ENCODE measurements at places on chromosomes 3 and 15. TPM values are rescaled to one million over a fixed set of nuclear protein-coding genes. Genes with fewer than 3 reads are reported as not detected.

The ANKRD63 gene
- 0.04 TPM for polyA plus RNA-seq

GRCh38 chr3:120331076-120331475 lies 18.1 kb downstream of the LRRC58 start:
- peaks cover 2% of the 10 kb centered on the region for H3K36me3 ChIP-seq
- DNase-seq, result no peak
- no peaks in the 10 kb centered on the region for H3K27me3 ChIP-seq
- H3K4me3 ChIP-seq, result no peak overlapping the region

- H3K27ac ChIP-seq, result no peak overlapping the region
- H3K4me1 ChIP-seq, result no peaks in the 10 kb centered on the region
- H3K27me3 ChIP-seq, result no peaks in the 10 kb centered on the region
- H3K36me3 ChIP-seq, result no peaks in the 10 kb centered on the region
These were observed 7.0 kb upstream of the FRMD4B start for GRCh38 chr3:69392850-69393249.

- H3K36me3 ChIP-seq, result no peaks in the 10 kb centered on the region
- no peak overlapping the region for H3K27ac ChIP-seq
- no peaks in the 10 kb centered on the region for H3K27me3 ChIP-seq
- peaks cover 4% of the 10 kb centered on the region for H3K4me1 ChIP-seq
- no peak for DNase-seq
These were observed 228.0 kb downstream of the UACA start for GRCh38 chr15:70535071-70535954.

- no peak for DNase-seq
- H3K27me3 ChIP-seq, result no peaks in the 10 kb centered on the region
- H3K36me3 ChIP-seq, result no peaks in the 10 kb centered on the region
- no peak overlapping the region for H3K4me3 ChIP-seq
These were observed 109.2 kb upstream of the FHIT start for GRCh38 chr3:61360297-61360965.

DNA sequence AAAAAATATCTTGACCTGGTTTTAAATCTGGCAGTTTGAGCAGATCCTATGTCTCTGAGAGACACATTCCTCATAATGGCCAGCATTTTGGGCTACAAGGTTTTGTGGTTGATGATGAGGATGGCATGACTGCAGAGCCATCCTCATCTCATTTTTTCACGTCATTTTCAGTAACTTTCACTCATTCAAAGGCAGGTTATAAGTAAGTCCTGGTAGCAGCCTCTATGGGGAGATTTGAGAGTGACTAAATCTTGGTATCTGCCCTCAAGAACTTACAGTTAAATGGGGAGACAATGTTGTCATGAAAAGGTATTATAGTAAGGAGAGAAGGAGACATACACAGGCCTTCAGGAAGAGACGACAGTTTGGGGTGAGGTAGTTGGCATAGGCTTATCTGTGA lies 14.5 kb downstream of the TIGIT start:
- H3K36me3 ChIP-seq, result no peaks in the 10 kb centered on the region
- no peaks in the 10 kb centered on the region for H3K27me3 ChIP-seq

The ZNF662 gene
- polyA plus RNA-seq, result 0.54 TPM

DNA sequence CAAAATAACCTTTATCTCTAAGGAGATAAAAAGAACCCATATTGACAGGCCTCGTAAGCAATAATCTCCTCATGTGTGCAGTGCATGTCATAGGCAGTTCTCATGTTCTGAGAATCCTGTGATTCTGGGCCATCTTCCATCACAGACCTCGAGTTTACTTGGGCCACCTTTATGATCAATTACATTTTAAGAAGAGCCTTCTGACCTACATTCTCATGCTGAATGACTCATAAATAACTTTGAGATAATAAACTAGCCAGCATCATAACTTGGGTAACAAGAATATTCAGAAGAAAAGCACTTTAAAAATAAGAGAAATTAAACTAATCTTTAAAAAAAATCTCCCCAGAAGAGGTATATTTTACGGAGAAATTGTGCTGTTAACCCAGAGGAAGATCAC lies 310.7 kb upstream of the ZNF717 start:
- no peaks in the 10 kb centered on the region for H3K27me3 ChIP-seq
- no peak overlapping the region for H3K27ac ChIP-seq
- no peak overlapping the region for H3K4me3 ChIP-seq
- H3K4me1 ChIP-seq, result no peaks in the 10 kb centered on the region
- no peaks in the 10 kb centered on the region for H3K36me3 ChIP-seq
- no peak for DNase-seq

The GCNT3 gene
- 42.4 TPM for polyA plus RNA-seq

The SLC12A8 gene
- polyA plus RNA-seq, result 25.4 TPM

- DNase-seq, result no peak
- H3K27ac ChIP-seq, result no peak overlapping the region
- H3K4me1 ChIP-seq, result no peaks in the 10 kb centered on the region
- no peak overlapping the region for H3K4me3 ChIP-seq
These were observed 28.1 kb downstream of the CFAP92 start for GRCh38 chr3:128965818-128966217.

- H3K4me3 ChIP-seq, result no peak overlapping the region
- H3K27ac ChIP-seq, result no peak overlapping the region
- DNase-seq, result no peak
- peaks cover 5% of the 10 kb centered on the region for H3K4me1 ChIP-seq
- peaks cover 23% of the 10 kb centered on the region for H3K36me3 ChIP-seq
These were observed 160.0 kb downstream of the TBL1XR1 start for GRCh38 chr3:177037241-177037640.

DNA sequence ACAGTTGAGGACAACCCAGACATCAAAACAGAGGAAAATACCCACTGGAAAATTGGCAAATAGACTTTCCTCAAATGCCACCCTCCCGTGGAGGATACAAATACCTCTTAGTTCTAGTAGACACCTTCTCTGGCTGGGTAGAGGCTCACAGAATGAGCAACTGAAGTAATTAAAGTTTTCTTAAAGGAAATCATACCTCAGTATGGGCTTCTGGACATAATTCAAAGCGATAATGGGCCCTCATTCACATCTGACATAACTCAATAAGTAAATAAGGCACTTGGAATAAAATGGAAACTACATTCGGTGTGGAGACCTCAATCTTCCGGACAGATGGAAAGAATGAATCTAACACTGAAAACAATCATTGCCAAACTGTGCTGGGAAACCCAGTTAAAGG lies 115.2 kb upstream of the PLCL2 start:
- no peak overlapping the region for H3K27ac ChIP-seq
- DNase-seq, result no peak
- no peaks in the 10 kb centered on the region for H3K36me3 ChIP-seq
- no peak overlapping the region for H3K4me3 ChIP-seq
- H3K4me1 ChIP-seq, result no peaks in the 10 kb centered on the region
- no peaks in the 10 kb centered on the region for H3K27me3 ChIP-seq

DNA sequence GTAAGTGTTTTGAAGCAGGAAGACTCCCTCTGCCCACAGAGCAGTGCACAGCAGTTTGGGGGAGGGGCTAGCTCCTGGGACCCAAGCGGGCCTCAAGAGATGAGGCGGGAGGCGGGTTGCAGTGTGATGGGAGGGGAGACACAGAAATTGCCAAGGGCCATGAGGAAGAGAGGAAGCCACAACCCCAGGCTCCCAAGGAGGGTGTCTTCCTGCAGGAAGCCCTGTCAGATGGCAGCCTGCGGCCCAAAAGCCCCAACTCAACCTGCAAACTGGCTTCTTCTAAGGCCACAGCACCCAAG lies 7.3 kb upstream of the ISLR2 start:
- H3K4me1 ChIP-seq, result no peaks in the 10 kb centered on the region
- no peak for DNase-seq

GRCh38 chr15:79609506-79609905 lies 177.4 kb downstream of the MINAR1 start:
- H3K4me1 ChIP-seq, result no peaks in the 10 kb centered on the region
- no peak for DNase-seq
- H3K36me3 ChIP-seq, result no peaks in the 10 kb centered on the region
- no peaks in the 10 kb centered on the region for H3K27me3 ChIP-seq
- no peak overlapping the region for H3K4me3 ChIP-seq

The PAK6 gene
- 0.81 TPM for polyA plus RNA-seq

The SI gene
- polyA plus RNA-seq, result 156 TPM

DNA sequence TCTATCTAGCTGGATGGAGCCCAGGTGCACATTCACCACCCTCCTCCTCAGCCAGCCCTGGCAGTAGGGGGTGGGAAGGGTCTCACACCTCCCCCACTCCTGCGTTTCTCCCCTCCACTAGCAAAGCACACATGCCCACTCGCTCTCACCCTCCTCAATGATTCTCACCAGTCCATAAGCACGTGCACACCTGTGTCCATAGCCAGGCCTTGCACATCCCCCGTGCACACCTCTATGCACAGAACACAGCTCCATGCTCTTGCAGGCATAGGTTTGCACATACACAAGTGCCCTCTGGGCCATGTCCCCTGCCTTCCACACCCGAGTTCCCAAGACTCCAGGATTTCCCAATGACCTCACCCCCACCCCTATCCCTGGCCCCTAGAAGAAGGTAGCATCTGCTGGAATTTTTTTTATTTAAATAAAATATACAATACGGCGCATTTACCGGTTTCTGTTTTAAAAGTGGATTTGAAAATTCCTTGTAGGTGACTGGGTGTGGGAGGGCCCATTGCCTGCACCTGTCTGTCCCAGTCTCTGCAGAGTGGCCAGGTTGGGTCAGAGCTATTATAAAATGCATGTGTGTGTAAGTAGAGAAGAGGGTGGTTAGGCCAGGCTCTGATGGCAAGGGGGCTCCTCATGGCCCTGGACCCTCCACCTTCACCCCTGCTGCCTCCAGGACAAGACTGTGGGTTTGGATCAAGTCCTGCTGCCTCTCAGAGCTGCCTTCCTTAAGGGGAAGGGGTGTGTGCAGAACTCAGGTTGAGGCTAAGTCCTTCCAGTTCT lies 49.1 kb downstream of the HCN4 start:
- H3K4me3 ChIP-seq, result no peak overlapping the region
- H3K27me3 ChIP-seq, result no peaks in the 10 kb centered on the region
- no peaks in the 10 kb centered on the region for H3K36me3 ChIP-seq
- no peak overlapping the region for H3K27ac ChIP-seq
- DNase-seq, result no peak
- H3K4me1 ChIP-seq, result no peaks in the 10 kb centered on the region

DNA sequence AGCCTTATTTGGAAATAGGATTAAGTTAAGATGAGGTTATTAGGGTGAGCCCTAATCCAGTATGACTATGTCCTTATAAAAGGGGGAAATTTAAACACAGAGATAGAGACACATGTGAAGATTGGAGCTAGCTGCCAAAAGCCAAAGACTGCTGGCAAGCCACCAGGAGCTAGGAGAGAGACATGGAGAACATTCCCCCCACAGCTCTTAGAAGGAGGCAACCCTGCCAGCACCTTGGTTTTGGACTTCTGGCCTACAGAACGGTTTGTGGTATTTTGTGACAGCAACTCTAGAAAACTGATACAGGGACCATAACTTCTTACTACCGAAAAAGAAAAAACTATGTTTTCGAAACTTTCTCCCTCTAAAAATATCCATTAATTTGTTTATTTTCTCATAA lies 245.3 kb upstream of the RARB start:
- no peak for DNase-seq
- H3K4me1 ChIP-seq, result no peaks in the 10 kb centered on the region
- H3K36me3 ChIP-seq, result no peaks in the 10 kb centered on the region
- H3K27me3 ChIP-seq, result no peaks in the 10 kb centered on the region
- no peak overlapping the region for H3K4me3 ChIP-seq

DNA sequence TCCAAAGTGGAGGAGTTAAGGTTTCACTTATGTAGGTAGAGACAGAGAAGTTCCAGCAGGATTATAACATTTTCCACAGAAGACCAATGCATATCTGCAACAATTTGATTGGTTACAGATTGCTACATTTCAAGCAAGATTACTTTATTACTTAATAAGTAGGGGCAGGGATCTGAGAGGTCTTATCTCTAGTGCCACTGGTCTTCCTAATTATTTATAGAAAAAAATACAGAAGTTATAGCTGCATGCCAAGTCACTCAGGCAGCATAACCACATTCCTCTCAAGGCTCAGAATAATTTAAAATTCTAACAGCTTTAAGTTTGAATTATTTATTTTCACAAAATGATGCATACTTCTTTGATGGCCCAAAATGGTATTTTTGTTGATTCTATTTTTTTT lies 30.5 kb downstream of the RAD54L2 start:
- H3K4me3 ChIP-seq, result no peak overlapping the region
- no peak overlapping the region for H3K27ac ChIP-seq
- no peak for DNase-seq
- H3K27me3 ChIP-seq, result no peaks in the 10 kb centered on the region

DNA sequence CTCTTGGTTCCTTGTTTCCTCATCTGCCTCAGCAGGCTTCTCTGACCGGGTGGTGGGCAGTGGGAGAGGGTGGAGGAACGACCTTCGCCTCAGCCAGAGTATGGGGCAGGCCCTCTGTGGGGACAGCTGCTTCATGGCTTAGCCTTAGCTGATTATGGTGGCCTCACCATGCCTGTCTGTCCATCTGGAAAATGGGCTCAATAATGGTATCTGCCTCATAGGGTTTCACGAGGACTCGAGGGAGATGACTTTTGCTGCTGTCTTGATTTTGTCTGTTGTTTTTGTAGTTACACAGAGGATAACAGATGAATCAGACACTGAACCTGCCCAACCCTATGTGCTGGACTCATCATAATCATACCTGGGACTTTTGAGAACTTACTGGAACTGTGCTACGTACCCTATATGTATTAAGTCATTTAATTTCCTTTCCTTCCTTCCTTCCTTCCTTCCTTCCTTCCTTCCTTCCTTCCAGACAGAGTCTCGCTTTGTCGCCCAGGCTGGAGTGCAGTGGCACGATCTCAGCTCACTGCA lies 46.5 kb downstream of the CDC25A start:
- H3K4me3 ChIP-seq, result no peak overlapping the region
- DNase-seq, result no peak
- no peaks in the 10 kb centered on the region for H3K4me1 ChIP-seq
- no peak overlapping the region for H3K27ac ChIP-seq
- no peaks in the 10 kb centered on the region for H3K27me3 ChIP-seq

GRCh38 chr3:138186803-138187295 lies 252 bp upstream of the ARMC8 start:
- peak overlapping the region; percentile 97 for H3K27ac ChIP-seq
- no peaks in the 10 kb centered on the region for H3K4me1 ChIP-seq
- H3K27me3 ChIP-seq, result peaks cover 8% of the 10 kb centered on the region
- H3K4me3 ChIP-seq, result peak overlapping the region; percentile 97

Measured in small intestine (tissue), 16 donors.